Caco-2 (cell line): ENCODE measurements at places on chromosomes 4 and X. TPM values are rescaled to one million over a fixed set of nuclear protein-coding genes. Genes with fewer than 3 reads are reported as not detected.
A peak's percentile ranks its signal among the peaks of the same experiment; 100 is the strongest.

- DNase-seq = no peak
These were observed 11.6 kb upstream of the ING2 start for GRCh38 chr4:183493246-183493645.

DNA sequence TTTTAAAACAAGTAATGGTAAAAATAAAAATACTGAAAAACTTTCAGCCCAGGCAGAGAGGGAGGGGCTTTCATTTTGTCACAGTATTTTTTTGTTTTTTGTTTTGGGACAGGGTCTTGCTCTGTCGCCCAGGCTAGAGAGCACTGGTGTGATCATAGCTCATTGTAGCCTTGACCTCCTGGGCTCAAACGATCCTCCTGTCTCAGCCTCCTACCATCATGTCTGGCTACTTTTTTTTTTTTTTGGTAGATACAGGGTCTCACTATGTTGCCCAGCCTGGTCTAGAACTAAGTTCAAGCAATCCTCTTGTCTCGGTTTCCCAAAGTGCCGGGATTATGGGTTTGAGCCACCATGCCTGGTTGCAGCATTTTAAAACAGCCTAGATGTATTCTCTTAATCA, 40.8 kb upstream of the FAT1 start:
- DNase-seq = no peak

GRCh38 chrX:96692454-96692853, 7.8 kb downstream of the DIAPH2 start:
- no peak for DNase-seq

- no peak for DNase-seq
These were observed 20.2 kb downstream of the PPA2 start for GRCh38 chr4:105453550-105454205.

- DNase-seq = no peak
These were observed 318.6 kb downstream of the NAF1 start for GRCh38 chr4:162847945-162848549.

GRCh38 chrX:103687696-103688201, 1.2 kb upstream of the MORF4L2 start:
- DNase-seq = peak; percentile 76

The L1CAM gene
- total RNA-seq = 12.7 and 12.8 TPM in 2 replicates

- DNase-seq = no peak
These were observed 200.0 kb downstream of the TBCK start for GRCh38 chr4:106116025-106116424.

- DNase-seq = no peak
These were observed 36.7 kb downstream of the LARP7 start for GRCh38 chr4:112673686-112674085.

DNA sequence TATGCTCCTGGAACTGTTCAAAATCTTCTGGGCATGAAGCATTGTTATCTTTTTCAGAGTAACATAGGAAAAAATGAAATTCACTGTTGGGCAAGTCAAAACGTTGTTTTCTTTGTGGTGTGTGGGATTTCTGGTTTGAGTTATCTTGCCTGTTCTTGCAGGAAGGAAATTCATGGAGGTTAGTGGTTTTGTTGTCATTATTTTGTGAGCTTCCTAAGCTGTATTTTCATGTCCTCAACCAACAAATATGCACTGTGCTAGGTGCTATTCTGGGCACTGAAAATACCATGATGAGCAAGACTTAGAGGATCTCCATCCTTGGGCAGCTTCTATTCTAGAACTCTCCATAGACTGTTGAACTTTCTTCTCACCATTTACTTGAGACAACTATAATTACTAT, 16.9 kb downstream of the SPINK2 start:
- DNase-seq = no peak

GRCh38 chr4:116389139-116389538, 696.2 kb downstream of the TRAM1L1 start:
- no peak for DNase-seq

GRCh38 chrX:153608376-153608775, 9.4 kb upstream of the CCNQ start:
- no peak for DNase-seq

GRCh38 chrX:124383354-124383753, 37.0 kb downstream of the SH2D1A start:
- DNase-seq = no peak

The SAGE1 gene
- not detected in 2 replicates for total RNA-seq

DNA sequence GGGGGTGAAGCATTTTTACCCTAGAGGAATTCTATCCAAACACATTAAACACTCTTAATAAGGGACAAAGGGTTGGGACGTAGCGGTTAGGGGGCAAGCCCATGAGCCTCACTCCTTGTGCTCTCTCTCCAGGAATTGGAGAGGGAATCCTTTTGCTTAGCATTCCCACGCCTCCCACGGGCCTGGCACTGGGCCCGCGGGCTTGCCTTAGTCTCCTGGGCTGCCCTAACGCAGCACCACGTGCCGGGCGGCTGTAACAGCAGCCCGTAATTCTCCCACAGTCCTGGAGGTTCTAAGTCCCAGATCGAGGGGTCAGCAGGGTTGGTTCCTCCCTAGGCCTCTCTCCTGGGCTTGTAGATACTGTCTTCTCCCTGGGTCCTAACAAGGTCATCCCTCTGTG, 67.5 kb downstream of the TBL1X start:
- DNase-seq = no peak

DNA sequence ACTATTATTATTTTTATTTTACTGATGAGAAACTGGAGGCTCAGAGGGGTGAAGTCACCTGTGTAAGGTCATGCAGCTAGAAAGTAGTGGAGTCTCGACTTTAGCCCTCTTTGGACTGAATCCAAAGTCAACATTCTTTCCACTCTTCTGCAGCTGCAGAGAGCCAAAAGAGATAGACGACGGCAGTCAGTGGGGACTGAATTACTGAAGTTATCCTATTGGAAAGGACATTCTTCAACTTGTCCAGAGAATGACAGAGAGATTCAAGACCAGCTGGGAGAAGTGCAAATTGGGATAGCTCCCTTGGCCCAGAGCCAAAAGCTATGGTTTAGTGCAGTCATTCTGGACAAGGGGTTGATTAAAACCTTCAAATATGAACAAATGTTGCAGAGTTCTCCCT, 42.5 kb downstream of the VGLL1 start:
- DNase-seq = no peak

The RIBC1 gene
- total RNA-seq = 0.88 and 0.95 TPM in 2 replicates

The F9 gene
- not detected in 2 replicates for total RNA-seq

DNA sequence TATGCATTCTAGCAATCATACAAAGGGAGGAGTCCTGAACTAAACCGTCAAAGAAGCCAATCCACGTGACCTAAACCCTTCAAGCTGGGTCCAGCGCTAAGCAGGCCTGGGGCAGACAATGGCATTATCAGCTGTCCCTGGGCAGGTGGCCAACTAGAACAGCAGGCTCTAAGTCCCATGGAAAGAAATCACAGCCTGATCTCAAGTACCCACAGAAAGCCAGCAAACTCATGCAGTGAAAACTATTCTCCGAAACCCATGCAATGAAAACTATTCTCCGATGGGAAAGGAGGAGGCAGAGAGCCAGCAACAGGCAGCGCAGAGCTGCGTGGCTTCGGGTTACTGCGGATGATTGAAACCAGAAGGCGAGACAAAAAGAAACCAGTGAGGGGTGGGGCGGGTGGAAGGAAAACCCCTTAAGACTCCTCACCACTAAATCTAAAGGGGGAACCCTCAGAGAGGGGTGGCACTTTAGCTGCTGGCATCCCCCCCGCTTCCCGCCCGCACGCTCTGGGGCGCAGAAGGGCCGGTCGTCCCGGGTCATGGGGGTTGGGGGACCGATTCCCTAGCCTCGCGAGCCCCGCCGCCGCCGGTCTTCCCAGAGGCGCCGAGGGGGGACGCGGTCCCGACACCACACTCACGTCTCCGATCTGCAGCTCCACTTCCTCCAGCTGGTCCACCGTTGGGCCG, 567 bp downstream of the C4orf46 start:
- DNase-seq = peak; percentile 60

The ZNF711 gene
- 11.0 and 12.7 TPM in 2 replicates for total RNA-seq

The TCEAL7 gene
- not detected in 2 replicates for total RNA-seq

The SULT1B1 gene
- 0.86 and 1.00 TPM in 2 replicates for total RNA-seq

The PCDH7 gene
- 16.3 and 19.1 TPM in 2 replicates for total RNA-seq

DNA sequence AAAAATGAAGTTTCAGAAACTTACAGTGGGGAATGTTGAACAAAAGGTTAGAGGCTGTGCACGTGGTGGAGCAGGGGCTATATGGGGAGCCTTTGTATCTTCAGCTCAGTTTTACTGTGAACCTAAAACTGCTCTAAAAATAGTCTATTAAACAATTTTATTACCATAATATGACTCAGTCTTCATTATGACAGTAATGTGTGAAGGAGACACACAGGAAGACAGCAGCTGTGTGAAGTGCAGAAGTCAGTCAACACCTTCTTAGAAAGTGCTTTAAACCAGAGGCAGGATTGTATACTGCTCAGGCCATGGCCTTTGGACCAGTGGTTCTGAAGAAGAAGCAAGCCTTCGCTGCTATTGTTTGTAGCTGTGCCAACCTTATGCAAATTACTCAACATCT, 89.7 kb downstream of the ARHGAP10 start:
- no peak for DNase-seq

DNA sequence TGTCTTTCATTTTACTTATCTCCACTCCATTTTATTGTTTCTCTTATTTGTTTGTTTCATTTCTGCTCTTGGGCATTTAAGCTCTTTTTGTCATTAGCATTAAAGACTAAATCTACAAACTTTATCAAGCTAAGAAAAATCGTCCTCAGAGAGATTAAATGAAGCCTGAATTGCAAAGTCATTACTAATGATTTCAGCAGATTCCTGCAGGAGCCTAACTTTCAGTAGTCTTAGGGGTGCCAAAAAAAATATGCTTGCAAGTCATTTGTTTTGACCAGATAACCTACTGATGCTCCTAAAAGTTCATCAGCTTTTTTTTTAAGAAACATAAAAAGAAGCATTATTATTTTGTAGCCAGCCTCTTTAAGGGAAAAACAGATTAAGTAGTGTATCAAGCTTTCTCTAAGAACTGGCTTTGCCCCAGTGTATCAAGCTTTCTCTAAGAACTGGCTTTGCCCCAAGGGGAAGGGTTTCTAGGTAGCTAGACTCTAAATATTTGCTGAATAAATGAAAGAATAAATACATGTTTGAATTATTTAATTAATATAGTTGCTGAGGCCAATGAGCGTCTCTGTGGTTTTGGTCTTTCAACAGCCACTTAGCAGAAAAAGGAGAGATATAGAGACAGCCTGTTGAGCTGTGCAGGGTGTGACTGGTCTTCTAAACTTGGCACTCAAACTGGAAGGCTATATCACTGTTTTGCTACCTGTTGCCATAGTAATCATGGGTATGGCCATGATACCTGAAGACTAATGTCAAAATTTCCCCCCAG, 174.2 kb downstream of the BTC start:
- peak; percentile 41 for DNase-seq

The HPSE gene
- total RNA-seq = 3.1 and 3.9 TPM in 2 replicates

The SPANXN2 gene
- not detected in 2 replicates for total RNA-seq

DNA sequence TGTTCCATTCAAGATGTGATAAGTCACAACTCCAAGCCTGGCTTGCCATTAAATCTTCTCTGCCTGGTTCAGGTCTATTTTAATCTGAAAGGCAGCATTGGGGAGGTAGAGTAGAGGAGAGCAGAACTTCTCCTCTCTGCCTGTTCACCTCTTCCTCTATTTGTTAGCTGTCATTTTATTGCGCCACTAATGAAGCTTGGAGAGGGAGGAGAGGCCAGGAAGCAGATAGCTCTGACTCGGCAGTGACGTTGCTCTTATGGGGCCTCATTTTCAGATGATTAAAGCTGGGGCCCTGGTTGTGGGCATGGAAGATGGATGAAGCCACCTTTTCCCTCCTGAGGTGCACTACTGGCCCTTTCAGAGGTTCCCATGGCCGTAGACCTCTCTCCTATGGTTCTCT, 207.3 kb downstream of the MID1IP1 start:
- no peak for DNase-seq

GRCh38 chrX:66633541-66633940, 5.3 kb downstream of the EDA2R start:
- no peak for DNase-seq

The APOOL gene
- 20.0 and 21.8 TPM in 2 replicates for total RNA-seq
